ENCODE measurements at places on chromosomes 1 and 21.

DNA sequence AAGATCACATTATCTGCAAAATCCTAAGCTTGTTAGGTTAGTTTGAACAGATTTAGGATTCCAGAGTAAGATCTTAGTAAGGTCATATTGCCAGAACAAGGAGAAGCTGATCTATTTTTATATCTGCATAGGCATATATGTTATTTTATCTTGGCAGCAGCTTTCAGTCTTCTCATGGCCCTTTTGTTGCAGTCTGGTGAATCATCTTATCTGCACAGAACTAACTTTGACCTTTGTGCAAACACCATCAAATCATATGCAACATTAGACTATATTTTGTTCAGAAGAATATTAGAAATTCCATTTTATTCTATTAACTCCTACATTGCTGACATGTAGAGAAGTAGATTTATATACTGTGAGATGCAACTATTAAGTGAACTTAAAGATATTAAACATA is 107.3 kb downstream of the CLEC20A start:
- no peak for DNase-seq

DNA sequence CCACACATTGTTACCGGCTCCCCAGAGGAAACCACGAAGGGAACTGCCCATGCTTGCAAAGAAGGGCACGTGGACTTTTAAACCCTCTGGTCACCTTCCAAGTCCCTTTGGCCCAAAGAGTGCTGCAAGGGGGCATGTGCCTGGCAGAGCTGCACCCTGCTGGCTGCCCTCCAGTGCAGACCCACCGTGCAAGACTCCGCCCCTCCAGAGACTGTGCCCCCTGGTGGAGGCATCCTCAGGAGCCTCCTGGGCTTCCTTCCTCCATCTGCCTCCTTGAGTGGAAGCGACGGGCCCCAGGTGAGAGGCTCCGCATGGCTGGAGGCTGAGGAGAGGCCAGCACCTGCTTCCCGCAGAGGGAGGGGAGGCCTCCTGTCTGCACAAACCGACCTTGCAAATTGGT is 100.6 kb downstream of the CRYAA start:
- DNase-seq, result no peak

GRCh38 chr1:6898974-6899539 is 113.8 kb downstream of the CAMTA1 start:
- DNase-seq, result peak; percentile 11

- no peak for DNase-seq
Measured at GRCh38 chr21:44426663-44427191, 28.6 kb upstream of the LRRC3 start.

DNA sequence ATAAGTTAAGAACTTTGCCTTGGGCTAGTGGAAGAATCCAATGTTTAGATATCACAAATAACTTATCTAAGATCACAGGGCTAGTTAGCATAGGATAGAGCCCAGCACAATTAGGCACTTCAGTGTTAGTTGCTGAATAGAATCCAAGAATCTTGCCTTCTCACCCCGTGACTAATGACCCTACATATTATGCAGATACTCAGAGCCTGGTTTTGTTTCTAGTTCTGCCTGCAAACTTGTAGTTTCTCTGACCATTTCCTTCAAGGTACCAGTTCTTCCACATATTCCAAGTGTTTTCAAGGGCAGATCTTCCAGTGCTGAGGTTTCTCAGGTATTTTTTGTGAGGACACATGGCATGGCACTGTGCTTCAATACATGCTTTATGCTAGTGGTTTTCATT is 239.3 kb downstream of the KCNK2 start:
- peak; percentile 18 for DNase-seq

DNA sequence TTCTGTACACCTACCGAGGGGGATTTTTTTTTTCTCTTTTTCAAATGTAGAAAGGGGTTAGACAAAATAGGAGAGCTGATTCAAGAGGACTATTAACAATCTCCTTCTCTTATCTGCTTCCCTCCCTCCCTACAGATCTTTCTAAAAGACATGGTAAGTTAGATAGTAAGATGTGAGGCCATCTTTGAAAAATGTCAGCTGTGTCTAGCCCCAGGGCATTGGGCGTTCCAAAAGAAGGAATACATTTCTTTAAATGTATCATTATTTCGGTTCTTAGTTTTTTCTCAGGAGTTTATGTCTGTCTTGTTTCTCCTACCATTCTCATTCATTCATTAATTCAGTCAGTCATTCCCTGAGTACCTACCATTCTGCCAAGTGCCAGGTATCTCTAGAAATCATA is 27.2 kb downstream of the BCL9 start:
- DNase-seq, result no peak

GRCh38 chr1:241817331-241817792 is 30.6 kb upstream of the EXO1 start:
- DNase-seq, result peak; percentile 87

- peak; percentile 86 for DNase-seq
Measured at GRCh38 chr1:30847358-30847972, 61.1 kb downstream of the SDC3 start.

DNA sequence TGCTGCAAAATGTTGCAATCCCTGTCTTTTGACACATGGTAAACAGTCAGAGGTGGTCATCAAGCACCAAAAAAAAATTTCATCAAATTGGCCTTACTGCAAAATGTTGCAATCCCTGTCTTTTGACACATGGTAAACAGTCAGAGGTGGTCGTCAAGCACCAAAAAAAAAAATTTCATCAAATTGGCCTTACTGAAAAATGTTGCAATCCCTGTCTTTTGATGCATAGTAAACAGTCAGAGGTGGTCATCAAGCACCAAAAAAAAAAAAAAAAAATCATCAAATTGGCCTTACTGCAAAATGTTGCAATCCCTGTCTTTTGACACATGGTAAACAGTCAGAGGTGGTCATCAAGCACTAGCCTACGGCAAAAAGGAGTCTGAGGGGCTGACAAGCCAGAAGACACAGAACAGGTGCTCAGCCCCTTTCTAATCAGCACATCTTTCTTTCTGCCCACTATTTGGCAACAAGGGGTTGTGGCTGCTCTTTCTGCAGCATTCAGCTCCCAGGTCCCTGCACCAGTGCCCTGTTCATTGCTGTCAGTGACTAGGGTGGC is 223.8 kb downstream of the KCNH1 start:
- DNase-seq, result no peak

- DNase-seq, result peak; percentile 40
Measured at GRCh38 chr1:176691251-176692228, 228.6 kb downstream of the PAPPA2 start.

GRCh38 chr1:95974586-95974985 is 740.6 kb downstream of the RWDD3 start:
- peak; percentile 66 for DNase-seq

- DNase-seq, result no peak
Measured at GRCh38 chr1:27571439-27572018, 32.4 kb downstream of the AHDC1 start.

- no peak for DNase-seq
Measured at GRCh38 chr1:81340239-81340638, 460.5 kb upstream of the ADGRL2 start.

DNA sequence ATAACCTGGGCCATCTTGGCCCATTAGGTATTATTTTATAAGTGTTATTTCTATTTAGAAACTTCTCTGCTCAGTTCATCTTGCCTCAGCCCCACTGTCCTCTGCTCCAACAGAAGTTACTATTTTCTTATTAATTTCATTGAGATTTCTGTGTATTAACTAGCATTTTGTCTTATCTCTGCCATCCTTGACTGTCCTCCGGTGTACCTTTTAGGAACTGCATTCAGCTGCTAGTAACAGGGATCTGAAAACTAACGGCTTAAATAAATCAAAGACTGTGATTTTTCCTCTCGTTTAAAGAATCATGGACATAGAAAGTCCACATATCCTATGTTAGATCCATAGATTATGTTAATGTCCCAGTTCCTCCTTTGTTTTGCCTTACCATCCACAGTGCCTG is 382.5 kb downstream of the MATN1 start:
- DNase-seq, result no peak

DNA sequence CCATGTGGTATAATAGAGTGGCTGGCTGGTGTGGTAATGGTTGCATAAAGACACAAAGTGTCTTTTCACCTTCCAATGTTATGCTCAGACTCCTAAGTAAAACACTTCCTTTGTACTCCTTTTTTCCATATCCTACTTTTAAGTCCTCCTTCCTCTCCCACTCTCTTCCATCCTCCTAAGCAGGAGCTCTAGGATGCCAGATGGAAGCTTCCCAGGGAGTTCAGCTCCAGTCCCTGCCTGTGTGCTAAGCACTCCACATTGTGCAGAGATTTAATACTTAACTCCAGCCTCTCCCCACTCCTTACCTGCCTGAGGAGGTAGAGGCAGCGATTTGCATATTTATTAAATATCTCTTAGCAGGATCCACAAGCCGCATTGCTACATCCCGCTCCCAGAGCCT is 60.5 kb upstream of the IGSF21 start:
- no peak for DNase-seq

DNA sequence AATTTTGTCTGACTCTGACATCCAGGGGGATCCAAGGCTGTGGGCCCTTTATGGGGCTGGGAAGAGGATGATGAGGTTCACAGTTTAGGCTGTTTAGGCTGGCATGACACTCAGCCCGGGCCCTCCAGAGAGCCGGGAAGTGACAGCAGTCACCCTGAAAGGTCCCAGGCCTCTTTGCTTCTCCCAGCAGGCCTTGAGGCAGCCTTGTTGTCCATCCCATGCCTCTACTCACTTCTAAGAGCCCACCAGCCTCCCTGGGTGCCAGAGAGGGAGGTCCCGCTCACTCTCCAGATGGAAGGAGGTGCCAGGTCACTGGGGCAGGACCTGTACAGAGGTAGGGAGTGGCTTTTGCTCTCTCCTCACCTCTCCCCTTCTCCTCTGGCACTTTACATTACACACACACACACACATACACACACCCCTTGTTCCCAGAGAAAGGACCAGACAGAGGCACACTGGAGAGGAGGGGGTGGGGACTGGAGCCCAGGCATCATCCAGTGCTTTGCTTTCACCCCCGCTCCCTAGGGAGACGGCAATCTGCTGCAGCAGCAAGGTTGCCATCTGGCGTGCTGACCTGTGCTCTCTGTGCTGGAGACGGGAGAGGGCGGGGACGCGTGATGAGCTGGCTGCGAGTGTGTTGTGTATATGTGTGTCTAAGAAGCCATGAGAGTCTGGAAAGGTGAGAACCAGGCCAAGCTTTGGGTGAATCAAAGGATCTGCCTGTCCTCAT is 4.6 kb downstream of the KLHDC8A start:
- DNase-seq, result no peak

GRCh38 chr1:24343412-24344089 is 24.4 kb downstream of the GRHL3 start:
- DNase-seq, result no peak

- peak; percentile 99 for DNase-seq
Measured at GRCh38 chr21:46060596-46061061, 37.3 kb upstream of the COL6A2 start.

DNA sequence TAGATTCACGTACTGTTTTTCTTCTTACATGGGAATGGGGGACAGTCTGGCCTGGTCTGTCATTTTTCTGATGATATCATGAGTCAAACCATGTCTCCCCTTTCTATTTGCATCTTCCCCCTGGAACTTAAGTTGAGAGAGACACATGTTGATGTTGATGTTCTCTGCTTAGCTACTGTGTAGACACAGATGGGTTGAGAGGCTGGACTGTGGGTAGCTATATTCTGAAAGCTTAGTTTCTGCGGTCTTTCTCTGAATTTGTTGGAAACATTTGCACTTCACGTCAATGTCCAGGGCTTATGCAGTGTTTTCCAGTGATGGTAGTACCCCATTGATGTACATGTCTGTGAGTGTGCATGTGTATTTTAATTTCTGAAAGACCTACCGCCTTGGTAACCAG is 58.2 kb downstream of the FCRL5 start:
- no peak for DNase-seq

- no peak for DNase-seq
Measured at GRCh38 chr1:167635156-167635648, 5.2 kb downstream of the RCSD1 start.

GRCh38 chr1:54160351-54160750 is 7.6 kb upstream of the CDCP2 start:
- no peak for DNase-seq

DNA sequence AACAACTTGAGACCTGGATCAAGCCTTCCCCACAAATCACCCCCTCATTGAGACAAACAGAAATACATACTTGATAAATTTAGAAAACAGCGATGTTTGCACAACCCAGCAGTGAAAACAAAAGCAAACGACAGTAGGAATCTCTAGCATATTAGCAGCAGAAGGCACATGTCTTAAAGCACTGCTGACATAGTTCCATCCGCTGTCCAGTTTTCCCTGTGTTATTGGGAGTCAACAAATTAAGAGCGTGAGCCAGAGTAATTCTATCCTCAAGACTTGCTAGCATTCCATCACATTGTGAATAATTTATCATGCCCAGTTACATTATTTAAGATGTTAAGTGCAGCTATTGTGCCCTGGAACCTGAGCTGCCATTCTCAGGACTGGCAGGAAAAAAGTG is 55.3 kb downstream of the IGSF5 start:
- DNase-seq, result no peak

DNA sequence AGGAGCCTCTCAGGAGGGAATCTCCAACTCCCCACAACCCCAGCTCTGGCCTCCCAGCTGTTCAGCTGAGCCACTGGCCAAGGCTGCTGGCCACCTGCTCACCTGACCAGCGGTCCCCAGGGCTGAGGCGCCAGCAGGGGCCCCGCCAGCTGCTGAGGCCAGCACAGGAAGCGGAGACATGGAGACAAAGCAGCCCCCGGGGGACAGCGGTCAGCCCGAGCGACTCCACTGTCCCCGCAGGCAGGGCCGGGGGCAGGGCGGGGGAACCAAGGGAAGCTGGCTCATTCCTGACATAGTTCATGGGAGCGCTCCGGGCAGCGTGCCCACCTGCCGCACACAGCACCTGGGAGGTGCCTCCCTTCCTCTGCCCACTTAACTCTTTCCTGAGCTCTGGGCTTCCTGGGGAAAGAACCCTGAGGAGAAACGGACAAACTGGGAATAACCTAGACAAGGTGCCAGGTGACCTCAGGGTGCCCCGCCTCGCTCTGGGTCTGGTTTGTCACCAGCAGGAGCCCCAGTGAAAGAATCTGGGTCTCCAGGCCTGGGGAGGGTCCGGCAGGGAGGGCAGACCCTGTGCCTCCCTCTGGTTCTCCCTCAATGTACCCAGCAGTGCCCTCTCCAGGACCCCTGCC is 10.7 kb downstream of the EPHA2 start:
- DNase-seq, result peak; percentile 98

GRCh38 chr1:96756789-96757188 is 35.2 kb downstream of the PTBP2 start:
- peak; percentile 11 for DNase-seq

GRCh38 chr1:151606384-151606783 is 5.5 kb upstream of the SNX27 start:
- peak; percentile 81 for DNase-seq

- DNase-seq, result no peak
Measured at GRCh38 chr1:68347415-68347814, 102.3 kb downstream of the RPE65 start.

GRCh38 chr1:50132347-50132894 is 23.7 kb downstream of the ELAVL4 start:
- DNase-seq, result no peak

GRCh38 chr1:154971341-154971998 is 923 bp upstream of the SHC1 start:
- peak; percentile 47 for DNase-seq

GRCh38 chr21:41217671-41218385 is 49.9 kb downstream of the BACE2 start:
- DNase-seq, result no peak

GRCh38 chr1:230592848-230593414 is 49.4 kb upstream of the COG2 start:
- no peak for DNase-seq

Measured in M059J (cell line).